ENCODE measurements at places on chromosomes 12 and 14.

DNA sequence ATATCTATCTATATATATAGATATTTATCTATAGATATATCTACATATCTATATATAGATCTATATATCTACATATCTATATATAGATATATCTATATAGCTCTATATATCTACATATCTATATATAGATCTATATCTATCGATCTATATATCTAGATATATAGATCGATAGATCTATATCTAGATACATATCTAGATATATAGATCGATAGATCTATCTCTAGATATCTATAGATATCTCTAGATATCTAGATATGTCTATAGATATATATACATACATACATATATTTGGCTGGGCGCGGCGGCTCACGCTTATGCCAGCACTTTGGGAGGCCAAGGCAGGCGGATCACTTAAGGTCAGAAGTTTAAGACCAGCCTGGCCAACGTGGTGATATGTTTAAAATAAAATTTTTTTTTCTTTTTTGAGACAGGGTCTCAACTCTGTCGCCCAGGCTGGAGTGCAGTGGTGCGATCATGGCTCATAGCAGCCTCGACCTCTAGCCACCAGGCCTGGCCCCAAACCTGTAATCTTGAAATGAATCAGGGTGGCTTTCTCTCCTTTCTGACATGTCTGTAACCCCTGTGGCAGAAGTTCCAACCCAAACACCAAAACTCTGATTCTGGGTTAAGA is 18.1 kb downstream of the ARPC3 start:
- no peak for DNase-seq

DNA sequence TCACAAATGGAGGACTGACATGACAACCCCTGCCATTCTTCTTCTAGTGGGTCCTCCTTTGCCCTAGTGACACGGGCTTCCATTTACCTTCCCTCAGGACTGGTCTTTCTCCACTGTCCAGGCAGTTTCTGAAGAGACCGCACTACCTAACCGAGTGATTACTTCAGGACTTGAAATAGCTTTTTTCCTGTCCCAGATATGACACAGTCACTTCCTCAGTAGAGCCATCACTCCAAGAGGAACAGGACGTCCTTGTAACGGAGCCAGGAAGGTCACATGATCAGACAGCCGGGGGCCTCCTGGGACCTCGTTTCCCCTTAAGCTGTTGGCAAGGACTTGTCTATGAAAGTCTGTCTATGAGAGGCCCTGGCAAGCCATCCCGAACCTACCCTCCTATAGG is 62.3 kb downstream of the FOS start:
- peak; percentile 6 for DNase-seq

GRCh38 chr14:102490456-102490855 is 19.1 kb downstream of the ANKRD9 start:
- DNase-seq, result no peak

DNA sequence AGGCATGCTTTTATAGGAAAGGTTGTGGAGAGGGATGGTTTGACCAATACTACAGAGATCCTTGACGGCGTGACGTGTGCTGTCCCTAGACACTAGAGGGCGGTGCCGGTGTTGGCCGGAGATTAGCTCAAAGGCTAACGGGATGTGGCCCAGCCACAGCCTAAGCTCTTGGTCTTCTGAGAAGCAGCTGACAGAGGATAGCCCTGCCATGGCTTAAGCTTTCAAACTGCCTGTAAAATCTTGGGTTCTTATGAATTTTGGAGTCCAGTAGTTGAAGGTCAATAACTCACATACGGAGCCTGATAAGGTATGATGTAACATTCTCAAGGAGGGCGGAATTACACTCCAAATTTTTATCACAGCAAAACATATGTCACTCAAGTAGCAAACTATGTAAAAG is 515.7 kb upstream of the ATXN7L3B start:
- DNase-seq, result peak; percentile 21

DNA sequence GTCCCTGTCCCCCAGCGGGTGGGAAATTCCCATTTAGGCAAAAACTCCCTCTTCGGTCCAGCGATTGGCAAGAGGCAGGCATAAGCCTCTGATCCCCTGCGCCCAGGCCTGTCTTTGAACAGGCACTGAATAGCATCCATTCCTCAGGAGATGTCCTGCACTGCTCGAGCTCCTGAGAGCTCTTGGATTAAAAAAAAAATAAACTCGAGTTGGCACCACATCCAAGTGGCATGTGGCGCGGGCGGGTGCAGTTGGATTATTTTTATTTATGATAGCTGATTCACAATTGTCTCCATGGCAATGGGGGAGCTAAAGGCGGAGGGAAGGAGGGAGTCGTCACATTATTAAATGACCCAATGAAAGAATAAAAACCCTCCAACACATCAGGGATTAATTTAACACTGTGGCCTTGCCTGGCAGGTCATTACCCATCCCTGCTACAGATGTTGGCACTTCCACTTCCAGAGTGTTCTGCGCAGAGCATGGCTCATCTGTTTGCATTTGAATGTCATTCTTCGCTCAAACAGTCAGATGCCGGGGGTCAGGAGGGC is 207.2 kb downstream of the AACS start:
- no peak for DNase-seq

DNA sequence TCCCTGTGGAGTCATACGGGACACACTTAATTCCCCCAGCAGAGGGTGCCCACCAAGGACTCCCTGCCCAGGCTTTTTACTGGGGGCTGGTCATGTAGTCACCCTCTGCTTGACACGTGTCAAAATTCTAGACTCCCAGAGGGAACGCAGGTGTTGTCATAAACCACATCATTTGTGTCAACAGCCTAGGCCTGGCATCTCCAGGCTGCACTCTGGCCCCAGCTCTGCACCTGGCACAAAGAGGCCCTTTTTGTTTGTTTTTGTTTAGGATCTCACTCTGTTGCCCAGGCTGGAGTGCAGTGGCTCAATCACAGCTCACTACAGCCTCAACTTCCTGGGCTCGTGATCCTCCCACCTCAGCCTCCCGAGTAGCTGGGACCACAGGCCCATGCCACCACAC is 21.1 kb downstream of the BRI3BP start:
- no peak for DNase-seq

DNA sequence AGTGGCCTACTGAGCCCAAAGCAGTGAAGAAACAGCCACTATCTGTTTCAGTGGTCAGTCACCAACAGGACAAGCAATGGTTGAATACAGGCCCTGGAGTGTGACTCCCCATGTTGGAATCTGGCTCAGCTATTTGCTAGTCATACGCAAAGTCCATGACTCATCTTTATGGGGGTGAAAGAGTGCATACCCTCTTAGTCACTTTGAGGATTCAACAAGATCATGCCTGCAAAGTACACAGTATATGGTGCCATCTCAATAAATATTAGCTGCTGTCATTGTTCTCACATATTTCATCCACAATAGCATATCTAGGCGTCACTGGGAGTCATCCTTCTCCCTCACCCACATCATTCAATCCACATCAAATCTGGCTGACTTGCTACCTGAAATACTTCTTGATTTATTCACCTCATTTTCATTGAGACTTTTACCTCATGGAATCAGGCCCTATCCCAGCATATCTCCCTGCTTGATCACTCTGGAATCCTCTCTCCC is 26.4 kb upstream of the STAB2 start:
- DNase-seq, result no peak
